Esophagus mucosa (tissue), 1 donor: ENCODE measurements at places on chromosomes 16 and 17. TPM values are rescaled to one million over a fixed set of nuclear protein-coding genes. Genes with fewer than 3 reads are reported as not detected.

GRCh38 chr16:82628711-82629110, 1.9 kb downstream of the CDH13 start:
- ATAC-seq: no peak

DNA sequence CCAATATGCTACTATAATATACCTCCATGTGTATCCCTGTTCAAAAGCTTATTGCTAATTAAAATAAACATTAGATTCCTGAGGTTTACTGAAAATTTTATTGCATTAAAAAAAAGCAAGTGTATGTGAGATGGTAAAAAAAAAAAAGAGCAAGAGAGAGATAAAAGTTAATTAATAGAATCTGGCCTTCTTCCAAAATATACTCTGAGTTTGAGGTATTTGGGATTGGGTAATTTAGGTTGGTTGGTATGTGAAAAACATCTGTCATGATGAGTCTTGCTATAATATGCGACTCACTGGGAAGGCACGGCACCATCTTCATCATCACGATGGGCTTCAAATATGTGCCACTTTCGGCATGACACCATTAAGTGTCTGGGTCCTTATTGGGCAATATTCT, 711.1 kb upstream of the SOX9 start:
- ATAC-seq: peak; percentile 43

DNA sequence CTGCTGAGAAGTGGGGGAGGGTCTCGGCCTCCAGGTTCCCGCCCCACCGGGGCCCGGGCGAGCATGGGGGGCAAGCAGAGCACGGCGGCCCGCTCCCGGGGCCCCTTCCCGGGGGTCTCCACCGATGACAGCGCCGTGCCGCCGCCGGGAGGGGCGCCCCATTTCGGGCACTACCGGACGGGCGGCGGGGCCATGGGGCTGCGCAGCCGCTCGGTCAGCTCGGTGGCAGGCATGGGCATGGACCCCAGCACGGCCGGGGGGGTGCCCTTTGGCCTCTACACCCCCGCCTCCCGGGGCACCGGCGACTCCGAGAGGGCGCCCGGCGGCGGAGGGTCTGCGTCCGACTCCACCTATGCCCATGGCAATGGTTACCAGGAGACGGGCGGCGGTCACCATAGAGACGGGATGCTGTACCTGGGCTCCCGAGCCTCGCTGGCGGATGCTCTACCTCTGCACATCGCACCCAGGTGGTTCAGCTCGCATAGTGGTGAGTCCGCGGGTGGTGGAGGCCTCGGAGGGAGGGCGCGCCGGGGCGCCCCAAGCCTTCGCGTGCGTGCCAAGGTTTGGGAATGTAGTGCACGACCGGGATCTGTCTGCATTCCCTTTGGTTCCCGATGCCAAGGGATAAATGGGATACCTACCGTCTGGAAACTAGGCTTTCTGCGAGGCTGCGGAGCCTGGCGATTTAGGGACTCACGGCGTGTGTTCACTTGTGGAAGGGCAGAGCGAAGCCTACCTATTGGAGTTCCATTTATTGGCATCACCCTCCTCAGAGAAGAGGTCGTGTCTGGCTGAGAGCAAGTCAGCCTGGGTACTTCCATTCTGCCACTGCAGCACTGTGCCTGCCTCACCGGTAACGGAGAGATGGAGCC, 1.0 kb downstream of the ZNRF1 start:
- ATAC-seq: peak; percentile 54

- ATAC-seq: no peak
Measured at GRCh38 chr16:50836121-50836621, 94.3 kb downstream of the CYLD start.

- ATAC-seq: no peak
Measured at GRCh38 chr17:40552806-40553693, 12.2 kb downstream of the CCR7 start.

- ATAC-seq: no peak
Measured at GRCh38 chr17:33196883-33197282, 96.2 kb downstream of the ASIC2 start.

DNA sequence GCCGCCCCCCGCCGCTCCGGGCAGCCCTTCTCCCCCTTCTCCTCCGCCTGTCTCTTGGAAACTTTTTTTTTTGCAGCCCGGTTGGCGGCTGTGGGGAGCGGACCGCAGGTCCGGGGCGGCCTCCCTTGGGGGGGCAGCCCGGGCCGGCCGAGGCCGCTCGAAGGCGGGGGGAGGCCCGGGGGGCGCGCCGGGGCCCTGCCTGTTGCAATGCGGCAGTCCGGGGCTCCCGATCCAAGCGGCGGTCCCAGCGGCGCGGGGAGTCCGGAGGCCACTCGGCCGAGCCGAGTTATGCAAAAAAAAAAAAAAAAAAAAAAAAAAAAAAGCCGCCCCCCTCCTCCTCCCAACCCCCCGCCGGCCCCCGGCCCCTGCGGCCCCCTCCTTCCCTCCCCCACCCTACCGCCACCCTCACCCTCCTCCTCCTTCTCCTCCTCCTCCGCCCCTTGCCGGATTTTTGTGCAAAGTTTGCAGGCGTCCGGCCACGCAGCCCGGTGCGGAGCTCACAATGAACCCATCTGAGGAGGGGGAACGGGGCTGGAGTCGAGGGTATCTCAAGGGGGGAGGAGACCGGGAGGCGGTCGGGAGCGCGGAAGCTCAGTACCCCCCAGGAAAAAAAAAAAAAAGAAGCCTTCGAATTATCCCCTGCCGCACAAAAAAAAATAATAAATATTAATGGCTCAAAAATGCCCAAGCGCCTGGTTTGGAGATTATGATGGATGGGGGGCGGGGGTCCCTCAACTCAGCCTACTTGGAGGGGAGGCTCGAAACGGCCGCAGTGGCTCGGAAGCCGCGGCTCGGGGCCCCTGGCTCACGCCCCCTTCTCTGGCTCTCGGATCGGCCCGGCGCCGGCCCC, at the start of gene ZNF423:
Gene ZNF423 (minus strand): TSS at position 291 of the 850 bp plus-strand sequence. CDS start 338 bp downstream, outside the sequence.
- peak; percentile 16 for ATAC-seq

- ATAC-seq: no peak
Measured at GRCh38 chr17:27353033-27353460, 59.1 kb downstream of the WSB1 start.

FAM171A2 gene
- total RNA-seq: 1.1 TPM

SLC5A10 gene
- 0.64 TPM for total RNA-seq

FOXF1 gene
- total RNA-seq: 0.68 TPM
